Suppressor macrophage (primary cell): ENCODE measurements at places on chromosomes 13 and 19.

DNA sequence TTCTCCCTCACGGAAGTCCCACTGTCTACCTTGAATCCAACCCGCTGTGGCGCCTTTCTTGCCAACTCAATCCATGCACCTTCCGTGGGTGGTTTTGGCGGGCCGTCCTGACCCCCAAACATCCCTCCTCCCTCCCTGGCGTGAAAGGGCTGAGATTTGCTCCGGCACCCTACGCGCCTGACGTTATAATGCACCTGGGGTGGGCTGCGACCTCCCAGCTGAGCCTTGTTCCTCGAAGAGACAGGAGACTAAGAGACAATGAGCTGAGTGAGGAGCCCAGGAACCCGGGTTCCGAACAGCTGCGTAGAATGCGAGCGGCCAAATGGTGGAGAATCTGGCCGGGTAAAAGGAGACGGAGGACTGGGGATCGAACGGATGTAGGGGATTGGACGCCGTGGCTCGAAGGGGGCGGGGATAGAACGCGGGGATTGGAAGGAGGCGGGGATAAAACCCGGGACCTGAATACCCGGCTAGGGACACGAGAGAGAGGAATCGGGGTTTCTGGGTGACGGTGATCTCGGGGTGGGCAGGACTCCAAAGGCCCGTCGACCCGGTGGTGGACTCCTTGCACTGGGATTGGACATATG lies at the start of gene CPT1C:
CPT1C (plus strand) TSS at position 461 of the 587 bp plus-strand sequence. CDS start 1,137 bp downstream, outside the sequence.
- DNase-seq, result peak; percentile 30

GRCh38 chr13:107203146-107203847 lies 635.4 kb upstream of the ARGLU1 start:
- DNase-seq, result peak; percentile 3

- DNase-seq, result no peak
Observed at GRCh38 chr19:5687360-5688198, 2.5 kb upstream of the RPL36 start.

DNA sequence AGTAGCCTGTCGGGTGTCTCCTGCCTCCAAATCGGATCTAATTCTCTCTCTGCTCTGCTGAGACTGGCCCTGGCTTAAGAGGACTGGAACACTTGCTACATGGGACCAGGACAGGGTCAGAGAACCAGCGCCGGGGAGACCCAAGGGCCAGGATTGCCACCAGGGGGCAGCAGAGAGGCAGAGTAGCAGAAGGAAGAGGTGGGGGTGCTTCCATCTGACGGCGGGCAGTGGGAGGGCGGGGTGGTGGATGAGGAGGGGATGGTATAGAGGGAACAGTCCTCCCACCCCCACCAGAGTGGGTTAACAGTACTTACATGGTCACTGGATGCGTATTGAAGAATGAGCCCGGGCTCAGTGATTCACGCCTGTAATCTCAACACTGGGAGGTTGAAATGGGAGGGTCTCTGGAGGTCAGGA lies 11.9 kb downstream of the SELENOW start:
- peak; percentile 85 for DNase-seq

GRCh38 chr19:5045029-5045428 lies 76.1 kb downstream of the KDM4B start:
- DNase-seq, result no peak

DNA sequence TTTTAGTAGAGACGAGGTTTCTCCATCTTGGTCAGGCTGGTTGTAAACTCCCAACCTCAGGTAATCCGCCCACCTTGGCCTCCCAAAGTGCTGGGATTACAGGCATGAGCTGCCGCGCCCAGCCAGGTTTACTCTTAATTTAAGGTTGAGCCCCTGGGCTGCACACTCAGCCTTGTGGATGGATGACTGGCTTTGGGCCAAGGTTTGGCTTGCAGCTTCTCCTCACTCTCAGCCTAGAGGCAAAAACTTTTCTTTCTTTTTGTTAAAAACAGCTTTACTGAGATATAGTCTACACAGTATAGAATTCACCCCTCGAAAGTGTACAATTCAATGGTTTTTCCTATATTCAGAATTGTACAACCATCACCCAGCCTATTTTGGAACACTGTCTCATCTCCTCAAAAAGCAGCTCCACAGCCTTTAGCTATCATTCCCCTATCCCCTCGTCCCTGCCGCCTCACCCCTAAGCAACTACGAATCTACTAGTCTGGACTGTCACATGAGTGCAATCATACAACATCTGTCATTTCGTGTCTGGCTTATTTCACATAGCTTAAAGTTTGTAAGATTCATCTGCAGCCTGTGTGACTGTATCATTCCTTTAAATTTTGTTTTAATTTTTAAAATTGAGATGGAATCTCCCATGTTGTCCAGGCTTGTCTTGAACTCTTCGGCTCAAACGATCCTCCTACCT lies 14.5 kb upstream of the TSPAN16 start:
- no peak for DNase-seq

GRCh38 chr19:56319991-56320390 lies 5.4 kb upstream of the ZSCAN5A start:
- peak; percentile 12 for DNase-seq

- DNase-seq, result peak; percentile 87
Observed at GRCh38 chr19:609004-609346, 19.3 kb downstream of the HCN2 start.

DNA sequence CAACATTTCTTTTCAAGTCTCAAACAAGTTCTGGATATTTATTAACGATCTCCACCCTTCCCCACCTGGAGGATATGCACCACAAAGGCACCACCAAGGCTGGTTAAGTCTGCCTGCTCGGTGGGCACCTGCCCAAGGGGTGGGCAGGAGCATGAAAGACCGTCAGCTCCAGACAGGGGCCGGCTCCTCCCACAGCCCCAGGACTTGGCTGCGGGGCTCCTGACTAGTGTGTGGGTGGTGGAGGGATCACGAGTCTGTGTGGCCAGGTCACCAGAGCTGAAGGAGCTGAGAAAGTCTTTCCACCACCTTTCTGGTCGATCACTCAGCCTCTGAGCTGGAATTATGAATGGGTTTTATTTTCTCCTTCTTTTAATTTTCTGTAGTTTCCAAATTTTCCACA lies 7.8 kb downstream of the SLC7A1 start:
- peak; percentile 6 for DNase-seq

DNA sequence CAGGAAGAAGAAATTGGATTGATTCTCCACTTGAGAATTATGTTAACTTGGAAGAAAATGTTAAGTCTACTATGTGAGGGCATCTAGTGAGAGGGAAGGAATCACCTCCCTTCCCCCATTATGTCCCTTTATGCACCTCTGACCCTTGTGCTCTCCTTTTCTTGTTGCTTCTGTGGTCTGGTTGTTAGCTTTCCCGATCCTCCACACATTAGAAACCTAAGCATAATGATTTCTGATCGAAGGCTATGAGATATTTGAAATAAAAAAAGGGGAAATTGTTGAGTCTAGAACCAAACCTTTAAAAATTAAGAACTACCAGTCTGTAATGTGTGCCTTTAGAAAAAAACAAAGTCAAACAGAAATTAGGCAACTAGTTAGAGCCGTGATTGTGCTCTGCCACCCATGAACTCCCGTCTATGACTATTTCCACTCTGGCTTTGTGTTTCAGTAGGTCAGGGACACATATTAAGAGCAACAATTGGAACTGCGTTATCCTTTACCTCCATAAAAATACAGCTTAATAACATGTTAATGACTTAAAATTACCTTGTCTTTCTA lies 463 bp upstream of the GPC6 start:
- DNase-seq, result no peak

- no peak for DNase-seq
Observed at GRCh38 chr13:24938966-24939365, 157.0 kb upstream of the PABPC3 start.

DNA sequence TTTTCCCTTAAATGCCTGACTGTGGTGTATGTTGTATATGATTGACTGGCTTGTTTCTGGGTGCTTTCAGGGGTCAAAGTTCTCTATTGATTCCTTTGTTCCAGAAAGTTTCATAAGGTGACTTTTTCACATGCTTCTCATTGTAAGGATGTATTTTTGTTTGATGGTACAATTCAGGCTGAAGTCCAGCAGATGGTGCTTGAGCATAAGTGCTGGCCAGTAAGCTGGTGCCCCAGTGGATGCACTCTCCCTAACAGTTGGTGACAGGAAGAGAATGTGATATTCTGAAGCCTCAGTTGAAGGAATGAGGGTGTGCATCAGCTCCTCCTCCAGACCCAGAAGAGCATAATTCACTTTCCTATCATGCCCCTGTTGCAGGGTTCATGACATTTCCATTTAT lies 1941.6 kb upstream of the PRR20A start:
- DNase-seq, result no peak

DNA sequence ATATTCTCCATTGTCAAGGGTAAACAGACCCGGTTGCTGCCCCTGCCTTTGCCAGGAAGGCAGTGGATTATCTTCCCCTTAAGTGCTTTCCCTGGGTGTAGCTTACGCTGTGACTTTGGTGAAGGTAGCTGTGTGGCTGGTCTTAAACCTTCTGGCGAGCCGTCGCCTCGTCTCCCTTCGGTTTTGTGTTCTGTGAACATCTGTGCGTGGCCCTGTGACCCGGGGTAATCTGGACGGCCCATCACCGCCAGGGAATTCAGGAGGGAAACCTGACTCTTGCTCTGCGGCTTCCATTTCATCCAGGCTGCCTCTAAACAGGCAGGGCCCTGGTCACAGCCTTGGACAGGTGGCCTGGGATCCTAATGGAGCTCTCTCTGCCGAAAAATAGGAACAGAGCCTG lies 78.7 kb downstream of the SHISA2 start:
- DNase-seq, result no peak

DNA sequence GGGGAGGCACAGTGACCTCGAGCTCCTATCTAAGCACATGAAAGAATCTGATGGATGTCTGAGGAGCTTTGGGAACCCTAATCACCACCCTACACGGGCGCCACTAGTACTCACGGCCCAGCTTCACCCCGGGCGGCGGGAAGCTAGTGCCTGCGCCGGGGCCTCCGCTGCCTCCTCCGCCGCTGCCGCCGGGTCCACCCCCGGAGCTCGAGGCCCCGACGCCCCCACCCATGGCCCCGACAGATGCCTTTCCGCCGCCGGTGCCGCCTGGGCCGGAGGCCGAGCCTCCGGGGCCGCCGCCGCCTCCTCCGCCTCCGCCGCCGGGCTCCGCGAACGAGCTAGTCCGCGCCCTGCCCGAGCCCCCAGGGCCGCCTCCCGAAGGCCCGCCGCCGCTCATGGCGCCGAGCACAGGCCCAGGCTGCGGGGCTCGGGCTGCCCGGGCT lies 312 bp downstream of the GSK3A start:
- DNase-seq, result peak; percentile 12

DNA sequence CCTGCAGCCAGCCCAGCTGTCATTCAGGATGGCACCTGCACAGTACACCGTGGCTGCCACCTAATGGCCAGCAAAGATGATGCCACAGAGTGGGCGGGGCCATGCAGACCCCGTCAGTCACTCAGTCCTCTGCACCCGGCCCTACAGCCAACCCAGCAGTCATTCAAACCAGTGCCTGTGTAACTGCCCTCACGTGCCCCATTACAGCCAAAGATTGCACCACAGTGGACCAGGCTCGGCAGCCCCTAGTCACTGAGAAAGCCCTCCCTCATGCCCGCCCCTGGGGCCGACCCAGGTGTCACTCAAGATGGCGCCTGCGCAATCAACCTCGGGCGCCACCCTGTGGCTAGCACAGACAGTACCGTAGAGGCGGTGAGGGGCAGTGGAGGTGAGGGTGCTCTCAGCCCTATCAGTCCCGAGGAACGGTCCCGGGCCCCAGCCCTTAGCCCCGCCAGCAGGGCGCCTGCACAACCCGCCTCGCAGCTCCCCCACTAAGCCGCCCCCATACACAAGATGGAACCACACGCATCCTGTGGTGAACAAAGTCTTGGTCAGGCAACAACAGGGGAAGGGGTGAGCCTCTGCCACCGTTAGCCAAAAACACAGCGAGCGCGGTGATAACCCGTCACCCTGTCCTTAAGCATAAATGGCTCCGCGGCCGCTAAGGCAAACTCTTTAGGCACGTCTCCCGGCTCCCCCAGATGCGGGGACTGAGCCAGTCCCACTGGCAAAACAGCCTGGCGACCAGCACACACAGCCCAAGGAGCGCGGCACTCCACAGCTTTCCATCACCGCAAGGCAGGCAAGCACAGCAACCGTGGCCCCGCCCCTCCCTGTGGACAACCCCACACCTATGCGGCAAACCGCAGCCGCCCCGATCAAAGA lies 2.3 kb downstream of the PEG3 start:
- DNase-seq, result peak; percentile 79

- DNase-seq, result no peak
Observed at GRCh38 chr13:101773062-101773461, 320.6 kb downstream of the ITGBL1 start.

GRCh38 chr13:46154136-46154801 lies 27.7 kb downstream of the LCP1 start:
- DNase-seq, result no peak

- no peak for DNase-seq
Observed at GRCh38 chr13:67146523-67147130, 83.5 kb downstream of the PCDH9 start.

GRCh38 chr13:99864627-99864990 lies 107.0 kb downstream of the ZIC5 start:
- DNase-seq, result no peak

GRCh38 chr13:52832313-52832712 lies 16.1 kb downstream of the PCDH8 start:
- DNase-seq, result no peak

DNA sequence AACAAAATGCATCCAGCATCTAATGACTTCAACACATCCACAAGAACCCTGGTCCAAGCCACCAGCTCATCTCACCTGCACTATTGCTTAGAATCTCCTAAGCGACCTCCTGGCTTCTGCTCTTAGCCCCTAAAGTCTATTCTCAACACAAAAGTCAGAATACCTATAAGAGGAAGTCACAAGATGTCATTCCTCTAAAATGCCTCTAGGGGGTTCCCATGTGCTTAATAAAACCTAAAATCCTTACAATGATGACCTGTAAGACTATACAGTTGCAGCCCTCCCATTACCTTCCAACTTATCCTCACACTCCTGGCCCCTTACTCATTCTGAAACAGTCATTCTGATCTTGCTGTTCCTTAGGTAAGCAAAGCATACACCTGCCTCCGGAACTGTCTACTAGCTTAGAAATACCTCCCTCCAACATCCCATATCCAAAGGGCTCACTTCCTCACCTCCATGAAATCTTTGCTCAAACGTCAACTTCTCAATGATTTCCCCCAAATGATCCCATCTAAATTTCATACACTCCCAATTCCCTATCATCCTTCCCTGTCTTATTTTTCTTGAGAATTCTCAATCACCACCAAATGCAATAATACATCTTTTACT lies 10.0 kb downstream of the ATP7B start:
- peak; percentile 36 for DNase-seq

DNA sequence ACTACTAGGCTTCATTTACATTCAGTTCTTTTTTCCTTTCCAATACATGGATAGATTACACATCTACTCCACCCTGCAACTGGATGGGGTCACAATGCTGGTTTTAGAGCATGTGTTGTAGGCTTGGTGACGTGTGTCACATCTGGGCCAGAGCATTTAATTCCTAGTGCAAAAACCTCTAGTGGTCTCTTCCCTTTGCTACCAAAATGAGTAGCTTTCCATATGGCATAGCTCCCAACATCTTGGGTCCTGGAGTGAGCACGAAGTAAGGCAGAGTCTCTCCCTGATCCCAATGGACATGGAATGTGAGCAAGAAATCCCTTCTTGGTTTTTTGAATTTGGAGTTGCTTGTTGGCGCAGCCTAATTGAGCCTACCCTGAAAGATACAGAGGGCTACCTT lies 51.7 kb downstream of the TNFSF11 start:
- DNase-seq, result no peak
